ENCODE measurements at places on chromosomes 3 and 15.
A peak's percentile ranks its signal among the peaks of the same experiment; 100 is the strongest.

DNA sequence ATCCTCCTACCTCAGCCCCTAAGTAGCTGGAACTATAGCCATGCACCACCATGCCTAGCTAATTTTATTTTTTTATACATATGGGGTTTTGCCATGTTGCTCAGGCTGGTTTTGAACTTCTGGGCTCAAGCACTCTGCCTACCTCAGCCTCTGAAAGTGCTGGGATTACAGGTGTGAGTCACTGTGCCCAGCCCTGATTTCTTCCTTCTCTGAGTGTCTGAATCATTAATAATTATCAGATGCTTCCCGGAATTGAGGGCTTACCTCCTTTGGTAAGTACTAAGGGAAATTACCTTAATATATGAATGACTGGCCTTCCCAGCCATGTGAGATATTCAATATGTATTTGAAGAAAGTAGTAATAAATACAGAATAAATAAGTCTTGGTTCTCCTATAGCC is 7.2 kb downstream of the CLPX start:
- DNase-seq, result no peak

DNA sequence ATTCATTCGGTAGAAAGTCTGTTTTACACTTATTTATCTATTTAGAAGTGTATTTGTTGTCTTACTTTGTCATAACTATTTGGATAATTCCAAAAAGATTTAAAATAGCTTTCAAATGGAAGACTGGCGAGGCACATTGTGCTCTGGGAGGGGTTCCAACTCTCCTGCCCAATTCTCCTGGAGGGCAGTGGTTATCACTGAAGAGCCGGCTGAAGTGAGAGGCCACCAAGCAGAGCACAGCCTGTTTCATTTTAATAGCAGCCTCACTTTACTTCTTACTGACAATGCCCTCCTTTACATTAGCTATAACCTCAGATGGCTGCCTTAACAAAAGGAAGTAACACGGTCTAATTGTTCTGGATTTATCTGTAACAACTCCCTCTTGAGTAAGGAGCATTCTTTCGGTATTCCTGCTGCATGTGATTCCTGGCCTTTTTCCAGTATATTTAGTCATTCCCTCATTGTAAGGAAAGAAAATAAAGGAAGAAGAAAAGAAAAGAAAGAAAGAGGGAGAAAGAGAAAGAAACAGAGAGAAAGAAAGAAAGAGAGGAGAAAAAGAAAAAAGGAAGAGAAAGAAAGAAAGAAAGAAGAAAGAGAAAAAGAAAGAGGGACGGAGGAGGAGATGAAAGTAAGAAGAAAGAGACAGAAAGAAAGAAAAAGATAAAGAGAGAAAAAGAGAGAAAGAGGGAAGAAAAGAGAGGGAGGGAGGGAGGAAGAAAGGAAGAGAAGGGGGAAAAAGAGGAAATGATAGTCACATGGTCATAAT is 339.8 kb upstream of the WNT5A start:
- DNase-seq, result no peak

GRCh38 chr3:44048196-44048924 is 193.3 kb upstream of the TOPAZ1 start:
- DNase-seq, result peak; percentile 29

GRCh38 chr15:98874370-98874769 is 133.2 kb downstream of the PGPEP1L start:
- DNase-seq, result no peak

GRCh38 chr3:159607856-159608255 is 380.8 kb upstream of the IL12A start:
- DNase-seq, result no peak

- no peak for DNase-seq
Measured at GRCh38 chr3:179603321-179603720, 1.1 kb downstream of the MRPL47 start.

- no peak for DNase-seq
Measured at GRCh38 chr3:197836244-197836643, 45.2 kb downstream of the LRCH3 start.
